ENCODE measurements at places on chromosomes 2 and 18.
A peak's percentile ranks its signal among the peaks of the same experiment; 100 is the strongest.

GRCh38 chr2:126645211-126645618 is 10.7 kb upstream of the GYPC start:
- DNase-seq, result no peak
- H3K27ac ChIP-seq, result peak overlapping the region; percentile 86
- H3K36me3 ChIP-seq, result no peaks in the 10 kb centered on the region
- H3K4me3 ChIP-seq, result no peak overlapping the region
- peaks cover 19% of the 10 kb centered on the region for H3K4me1 ChIP-seq
- H3K27me3 ChIP-seq, result no peaks in the 10 kb centered on the region

GRCh38 chr2:120626566-120626965 is 109.1 kb upstream of the GLI2 start:
- no peaks in the 10 kb centered on the region for H3K27me3 ChIP-seq
- no peaks in the 10 kb centered on the region for H3K36me3 ChIP-seq
- no peaks in the 10 kb centered on the region for H3K4me1 ChIP-seq
- no peak overlapping the region for H3K27ac ChIP-seq
- no peak overlapping the region for H3K4me3 ChIP-seq
- DNase-seq, result no peak

- H3K27me3 ChIP-seq, result peaks cover 41% of the 10 kb centered on the region
- H3K27ac ChIP-seq, result no peak overlapping the region
- no peaks in the 10 kb centered on the region for H3K36me3 ChIP-seq
- no peak overlapping the region for H3K4me3 ChIP-seq
Observed at GRCh38 chr2:8176887-8177286, 505.0 kb upstream of the ID2 start.

GRCh38 chr2:169280502-169280901 is 81.8 kb downstream of the LRP2 start:
- H3K36me3 ChIP-seq, result no peaks in the 10 kb centered on the region
- no peaks in the 10 kb centered on the region for H3K4me1 ChIP-seq
- no peak overlapping the region for H3K4me3 ChIP-seq
- no peak overlapping the region for H3K27ac ChIP-seq
- DNase-seq, result no peak

GRCh38 chr2:10863047-10863446 is 48.7 kb upstream of the KCNF1 start:
- no peak overlapping the region for H3K4me3 ChIP-seq
- no peak overlapping the region for H3K27ac ChIP-seq
- no peak for DNase-seq
- peaks cover 21% of the 10 kb centered on the region for H3K4me1 ChIP-seq
- H3K27me3 ChIP-seq, result peaks cover 30% of the 10 kb centered on the region
- no peaks in the 10 kb centered on the region for H3K36me3 ChIP-seq

- no peaks in the 10 kb centered on the region for H3K36me3 ChIP-seq
- no peaks in the 10 kb centered on the region for H3K27me3 ChIP-seq
- DNase-seq, result no peak
- no peaks in the 10 kb centered on the region for H3K4me1 ChIP-seq
Observed at GRCh38 chr2:167380555-167380954, 492.3 kb downstream of the XIRP2 start.

DNA sequence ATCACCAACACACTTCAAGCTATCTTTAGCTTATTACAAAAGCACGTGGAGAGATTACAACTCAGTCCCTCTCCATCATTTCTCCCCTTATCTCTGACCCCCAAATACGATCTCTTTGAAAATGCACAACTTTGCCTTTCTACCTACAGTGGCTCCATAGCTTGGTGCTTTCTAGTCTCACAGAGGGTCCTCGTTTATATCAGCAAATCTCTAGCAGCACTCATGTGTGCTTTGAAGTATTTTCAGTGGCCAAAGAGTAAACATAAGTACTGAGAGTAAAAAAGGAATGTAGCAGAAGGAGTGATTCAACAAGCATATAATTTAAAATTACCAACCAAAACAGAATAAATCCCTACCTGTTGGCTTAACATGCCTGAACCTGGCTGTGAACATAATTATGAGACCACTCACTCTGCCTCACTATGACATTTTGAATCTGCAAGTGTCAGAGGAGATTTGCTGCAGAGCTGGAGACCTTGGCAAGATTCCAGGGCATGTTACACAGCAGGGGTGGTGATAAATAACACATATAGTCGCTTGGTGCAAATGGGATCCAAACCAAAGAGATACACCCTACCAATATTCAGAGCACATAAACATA is 54.6 kb downstream of the LAMA3 start:
- no peak overlapping the region for H3K27ac ChIP-seq
- DNase-seq, result no peak
- H3K36me3 ChIP-seq, result no peaks in the 10 kb centered on the region
- peaks cover 10% of the 10 kb centered on the region for H3K27me3 ChIP-seq
- no peaks in the 10 kb centered on the region for H3K4me1 ChIP-seq
- H3K4me3 ChIP-seq, result no peak overlapping the region

DNA sequence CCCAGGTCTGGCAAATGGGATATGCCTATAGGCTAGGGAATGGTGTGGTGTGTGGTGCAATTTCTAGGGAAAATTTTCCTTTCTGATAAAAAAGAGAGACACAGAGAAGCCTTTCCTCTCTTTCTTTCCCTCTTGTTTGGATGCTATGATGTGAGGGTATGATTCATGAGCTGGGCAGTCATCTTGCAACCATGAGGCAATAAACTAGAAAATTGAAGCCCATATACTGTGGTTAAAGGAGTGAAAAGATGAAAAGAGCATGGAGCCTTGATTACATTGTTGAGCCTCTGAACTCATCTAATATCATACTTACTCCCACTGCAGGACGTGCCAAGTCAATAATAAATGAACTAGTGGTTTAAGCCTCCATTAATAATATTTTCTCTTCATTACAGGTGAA is 215.6 kb downstream of the HAUS1 start:
- H3K27ac ChIP-seq, result no peak overlapping the region
- no peaks in the 10 kb centered on the region for H3K36me3 ChIP-seq
- H3K4me3 ChIP-seq, result no peak overlapping the region
- H3K4me1 ChIP-seq, result peaks cover 7% of the 10 kb centered on the region
- no peaks in the 10 kb centered on the region for H3K27me3 ChIP-seq
- DNase-seq, result no peak

GRCh38 chr18:48363175-48363574 is 46.0 kb downstream of the ZBTB7C start:
- no peaks in the 10 kb centered on the region for H3K36me3 ChIP-seq
- peaks cover 11% of the 10 kb centered on the region for H3K27me3 ChIP-seq
- H3K4me3 ChIP-seq, result no peak overlapping the region
- no peaks in the 10 kb centered on the region for H3K4me1 ChIP-seq

DNA sequence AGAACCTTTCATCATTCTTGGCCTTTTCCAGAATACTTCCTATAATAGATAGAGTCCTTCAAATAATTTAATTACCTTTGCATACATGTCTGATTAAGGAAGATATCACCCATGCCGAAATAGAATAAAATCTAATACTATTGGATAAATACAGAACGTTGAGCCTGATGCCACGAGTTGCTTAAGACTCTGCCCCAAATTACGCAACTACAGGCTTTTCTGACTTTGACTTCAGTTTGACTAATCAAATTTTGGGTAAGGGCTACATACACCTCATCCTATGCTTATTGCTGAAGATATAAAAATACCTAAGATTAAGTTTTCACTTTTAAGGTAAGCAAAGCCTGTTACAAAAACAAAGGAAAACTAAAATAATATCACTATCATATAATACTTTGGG is 1065.1 kb upstream of the NRXN1 start:
- H3K27me3 ChIP-seq, result no peaks in the 10 kb centered on the region
- no peaks in the 10 kb centered on the region for H3K4me1 ChIP-seq
- no peak overlapping the region for H3K4me3 ChIP-seq
- DNase-seq, result no peak
- no peak overlapping the region for H3K27ac ChIP-seq
- no peaks in the 10 kb centered on the region for H3K36me3 ChIP-seq

- no peaks in the 10 kb centered on the region for H3K4me1 ChIP-seq
- no peak overlapping the region for H3K27ac ChIP-seq
- H3K27me3 ChIP-seq, result no peaks in the 10 kb centered on the region
- no peak for DNase-seq
- no peaks in the 10 kb centered on the region for H3K36me3 ChIP-seq
Observed at GRCh38 chr2:54775710-54776109, 52.2 kb downstream of the EML6 start.

GRCh38 chr2:46666044-46666679 is 186.8 kb downstream of the TMEM247 start:
- H3K4me3 ChIP-seq, result no peak overlapping the region
- no peak for DNase-seq
- H3K27me3 ChIP-seq, result peaks cover 13% of the 10 kb centered on the region
- H3K4me1 ChIP-seq, result no peaks in the 10 kb centered on the region

- H3K36me3 ChIP-seq, result peaks cover 17% of the 10 kb centered on the region
- H3K27ac ChIP-seq, result no peak overlapping the region
- no peak for DNase-seq
Observed at GRCh38 chr2:28047681-28048080, 157.2 kb downstream of the BABAM2 start.

- H3K27ac ChIP-seq, result no peak overlapping the region
- H3K4me3 ChIP-seq, result no peak overlapping the region
- peaks cover 47% of the 10 kb centered on the region for H3K36me3 ChIP-seq
- H3K4me1 ChIP-seq, result no peaks in the 10 kb centered on the region
- DNase-seq, result no peak
Observed at GRCh38 chr18:49086926-49087325, 136.2 kb upstream of the SMAD7 start.

DNA sequence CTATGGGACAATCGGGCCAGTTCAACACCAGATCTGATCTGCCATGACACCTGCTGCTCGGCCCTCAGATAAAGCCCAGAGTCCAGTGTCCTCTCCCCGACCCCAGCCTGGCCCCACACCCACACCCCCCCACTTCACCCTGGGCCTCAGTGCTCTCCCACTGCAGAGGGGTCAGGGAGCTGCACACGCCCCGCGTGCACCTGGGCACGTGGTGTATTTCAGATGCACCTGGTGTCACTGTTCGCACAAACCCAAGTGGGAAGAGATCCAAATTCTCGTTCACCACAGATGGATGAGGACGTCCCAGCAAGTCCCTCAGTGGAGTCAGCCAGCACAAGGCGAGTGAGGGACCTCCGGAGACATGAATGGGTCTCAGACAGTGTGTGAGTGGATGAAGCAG is 161.3 kb downstream of the RTP5 start:
- H3K36me3 ChIP-seq, result no peaks in the 10 kb centered on the region
- DNase-seq, result no peak
- H3K27ac ChIP-seq, result no peak overlapping the region
- H3K4me1 ChIP-seq, result peaks cover 22% of the 10 kb centered on the region
- H3K27me3 ChIP-seq, result peaks cover 47% of the 10 kb centered on the region

- H3K4me3 ChIP-seq, result no peak overlapping the region
- DNase-seq, result no peak
- no peak overlapping the region for H3K27ac ChIP-seq
- peaks cover 49% of the 10 kb centered on the region for H3K36me3 ChIP-seq
- peaks cover 90% of the 10 kb centered on the region for H3K4me1 ChIP-seq
- H3K27me3 ChIP-seq, result no peaks in the 10 kb centered on the region
Observed at GRCh38 chr2:105869341-105869740, 124.6 kb downstream of the NCK2 start.

DNA sequence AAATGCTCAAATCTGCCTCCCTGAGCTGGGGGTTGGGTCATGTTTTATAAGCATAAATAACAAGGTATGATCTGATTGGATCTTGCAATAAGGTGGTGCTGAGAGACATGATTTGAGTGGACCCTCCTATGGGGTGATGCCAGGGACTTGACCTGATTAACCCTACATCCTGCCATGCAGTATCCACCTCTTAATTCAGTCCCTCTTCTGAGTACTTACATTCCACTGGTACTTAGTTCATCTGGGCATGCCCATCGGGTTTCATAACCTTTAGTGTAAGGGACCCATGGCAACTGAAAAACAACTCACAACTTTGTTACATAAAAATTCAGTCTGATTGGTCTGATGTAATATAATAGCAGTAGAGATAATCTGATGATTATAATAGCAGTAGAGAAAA is 397.9 kb upstream of the HNMT start:
- no peaks in the 10 kb centered on the region for H3K27me3 ChIP-seq
- no peak for DNase-seq
- no peak overlapping the region for H3K27ac ChIP-seq
- no peak overlapping the region for H3K4me3 ChIP-seq
- H3K36me3 ChIP-seq, result no peaks in the 10 kb centered on the region
- H3K4me1 ChIP-seq, result no peaks in the 10 kb centered on the region

DNA sequence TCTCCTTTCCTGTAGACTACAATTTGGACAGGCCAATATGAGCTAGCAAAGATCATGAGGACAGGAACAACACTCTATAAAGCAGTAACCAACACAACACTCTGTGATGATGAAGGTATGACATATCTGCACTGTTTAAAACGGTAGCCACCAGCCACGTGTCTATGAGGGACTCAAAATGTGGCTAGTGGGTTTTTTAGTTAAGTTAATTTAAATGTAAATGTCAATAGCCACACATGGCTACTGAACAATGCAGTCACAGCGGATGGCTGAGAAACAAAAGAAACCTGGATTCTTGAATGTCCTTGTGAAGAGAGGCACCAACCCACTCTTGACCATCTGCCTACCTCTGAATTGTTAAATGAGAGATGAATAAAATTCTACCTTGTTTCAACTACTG is 33.9 kb downstream of the FANCL start:
- H3K36me3 ChIP-seq, result peaks cover 28% of the 10 kb centered on the region
- no peak for DNase-seq
- no peaks in the 10 kb centered on the region for H3K4me1 ChIP-seq
- H3K27ac ChIP-seq, result no peak overlapping the region
- no peak overlapping the region for H3K4me3 ChIP-seq

- H3K4me1 ChIP-seq, result no peaks in the 10 kb centered on the region
- H3K36me3 ChIP-seq, result no peaks in the 10 kb centered on the region
- DNase-seq, result no peak
- H3K4me3 ChIP-seq, result no peak overlapping the region
Observed at GRCh38 chr2:238594796-238595749, 168.3 kb downstream of the ASB1 start.

GRCh38 chr2:69221512-69221911 is 165.5 kb downstream of the GFPT1 start:
- H3K4me1 ChIP-seq, result no peaks in the 10 kb centered on the region
- H3K27ac ChIP-seq, result no peak overlapping the region
- peaks cover 9% of the 10 kb centered on the region for H3K27me3 ChIP-seq
- no peak overlapping the region for H3K4me3 ChIP-seq
- DNase-seq, result no peak

GRCh38 chr2:120820263-120820952 is 84.7 kb downstream of the GLI2 start:
- H3K4me3 ChIP-seq, result no peak overlapping the region
- no peak overlapping the region for H3K27ac ChIP-seq
- H3K27me3 ChIP-seq, result no peaks in the 10 kb centered on the region
- H3K36me3 ChIP-seq, result no peaks in the 10 kb centered on the region

GRCh38 chr18:10971717-10972116 is 177.7 kb downstream of the PIEZO2 start:
- H3K36me3 ChIP-seq, result no peaks in the 10 kb centered on the region
- no peaks in the 10 kb centered on the region for H3K4me1 ChIP-seq
- no peak for DNase-seq
- H3K27ac ChIP-seq, result no peak overlapping the region
- H3K27me3 ChIP-seq, result no peaks in the 10 kb centered on the region

Data from activated B cell treated with CpG ODN at 0.5 μM for 24 hours (primary cell).